Epithelial cell of prostate (primary cell): ENCODE measurements at places on chromosomes 6 and 20.

DNA sequence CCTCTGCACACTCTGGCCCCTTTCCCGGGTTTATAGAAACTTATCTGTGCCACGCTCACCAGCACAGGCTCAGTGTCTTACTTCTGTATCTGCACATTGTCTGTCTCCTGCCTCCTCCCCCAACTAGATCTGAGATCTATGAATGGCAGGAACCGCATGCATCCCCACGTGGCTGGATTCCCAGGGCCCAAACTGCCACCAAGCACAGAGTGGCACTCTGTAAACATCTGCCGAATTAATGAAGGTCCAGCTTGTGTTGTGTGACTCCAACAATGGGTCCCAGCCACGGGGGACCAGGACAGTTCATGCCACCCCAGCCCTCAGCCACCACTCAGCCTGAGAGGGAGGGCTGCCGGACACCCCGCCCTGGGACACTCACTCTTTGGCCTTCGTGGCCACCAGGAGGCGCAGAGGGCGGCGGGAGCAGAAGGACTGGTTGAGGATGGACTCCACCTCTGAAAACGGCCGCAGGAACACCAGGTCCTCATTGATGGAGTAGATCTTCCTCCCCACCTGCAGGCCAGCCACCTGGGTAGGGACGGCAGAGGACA lies 171.1 kb downstream of the PREX1 start:
- no peak for DNase-seq

DNA sequence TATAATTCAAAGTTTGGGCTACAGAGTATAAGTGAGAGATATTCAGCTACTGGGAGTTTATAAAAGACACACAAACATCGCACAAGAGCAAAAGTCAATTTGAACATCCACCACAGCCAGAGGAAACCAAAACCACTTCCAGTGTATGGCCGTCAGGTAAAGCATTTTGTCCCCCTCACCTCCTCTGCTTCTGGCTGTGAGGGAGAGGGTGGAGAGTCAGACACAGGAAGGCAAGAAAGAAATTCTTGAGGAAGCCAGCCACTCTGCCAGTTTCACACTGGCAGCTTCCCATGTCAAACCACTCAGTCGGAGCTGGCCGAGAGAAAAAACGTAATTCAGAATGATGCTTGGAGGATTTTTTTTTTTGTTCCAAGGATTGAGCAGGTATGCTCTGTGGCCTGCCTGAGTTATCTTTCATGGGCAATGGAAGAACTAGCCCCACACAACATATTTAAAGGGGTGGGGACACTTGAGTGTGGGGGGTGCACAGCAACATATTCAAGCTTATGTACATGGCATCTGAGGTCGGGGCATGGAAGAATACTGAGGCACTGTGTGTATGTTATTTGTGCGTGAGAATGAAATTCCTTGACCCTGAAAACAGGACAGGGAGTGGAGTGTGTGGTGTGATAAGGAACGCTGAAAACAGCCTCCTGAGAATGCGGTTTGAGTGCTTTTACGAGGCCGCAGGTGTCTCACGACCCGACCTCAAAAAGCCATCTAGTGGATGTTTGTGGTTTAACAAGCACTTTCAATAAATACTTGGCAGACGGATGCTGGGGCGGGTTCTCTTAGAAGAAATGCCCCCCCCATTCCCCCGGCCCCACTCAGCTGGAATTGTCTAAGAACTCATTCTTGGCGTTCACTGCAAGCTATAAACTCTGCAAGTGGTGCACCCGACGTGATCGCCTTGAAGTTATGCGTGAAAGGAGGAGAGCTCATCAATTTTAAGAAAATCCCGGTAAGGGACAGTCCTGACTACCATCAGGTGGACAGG lies 27.5 kb upstream of the ZBTB22 start:
- DNase-seq, result no peak

- DNase-seq, result no peak
Measured at GRCh38 chr6:147560670-147561069, 52.2 kb downstream of the SAMD5 start.

DNA sequence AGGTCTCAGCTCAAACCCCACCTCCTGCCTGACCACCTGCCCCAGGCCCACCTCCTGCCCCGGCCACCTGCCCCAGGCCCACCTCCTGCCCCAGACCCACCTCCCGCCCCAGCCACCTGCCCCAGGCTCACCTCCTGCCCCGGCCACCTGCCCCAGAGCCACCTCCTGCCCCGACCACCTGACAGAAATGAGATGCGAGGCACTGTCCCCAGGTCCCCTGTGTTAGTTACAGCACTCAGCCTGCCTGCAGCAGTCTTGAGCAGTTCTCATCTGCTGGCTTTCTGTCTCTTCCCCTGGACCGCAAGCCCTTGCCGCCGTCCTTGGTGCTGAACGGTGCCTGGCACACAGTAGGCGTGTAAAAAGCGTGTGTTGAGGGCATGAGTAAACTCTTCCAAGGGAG lies 79.5 kb downstream of the CDH4 start:
- no peak for DNase-seq

DNA sequence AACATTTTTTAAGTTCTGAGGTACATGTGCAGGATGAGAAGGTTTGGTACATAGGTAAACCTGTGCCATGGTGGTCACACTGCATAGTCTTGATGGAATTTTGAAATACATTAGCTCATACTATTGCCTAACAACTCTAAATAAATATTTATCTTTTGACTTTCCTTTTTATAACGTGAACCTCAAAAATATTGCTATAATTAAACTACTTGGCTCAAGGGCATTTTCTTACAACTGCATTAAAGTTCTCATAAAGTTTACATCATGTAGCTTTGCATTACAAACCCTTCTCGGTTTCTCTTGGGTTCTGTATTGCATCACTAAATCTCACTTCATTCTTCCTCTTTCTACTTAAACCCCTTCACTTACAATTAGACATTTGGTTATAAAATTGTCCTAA lies 636.0 kb upstream of the PTCHD4 start:
- DNase-seq, result peak; percentile 70

GRCh38 chr20:2296524-2297356 lies 939 bp downstream of the TGM3 start:
- DNase-seq, result no peak

GRCh38 chr6:147384737-147385710 lies 123.5 kb upstream of the SAMD5 start:
- DNase-seq, result no peak

DNA sequence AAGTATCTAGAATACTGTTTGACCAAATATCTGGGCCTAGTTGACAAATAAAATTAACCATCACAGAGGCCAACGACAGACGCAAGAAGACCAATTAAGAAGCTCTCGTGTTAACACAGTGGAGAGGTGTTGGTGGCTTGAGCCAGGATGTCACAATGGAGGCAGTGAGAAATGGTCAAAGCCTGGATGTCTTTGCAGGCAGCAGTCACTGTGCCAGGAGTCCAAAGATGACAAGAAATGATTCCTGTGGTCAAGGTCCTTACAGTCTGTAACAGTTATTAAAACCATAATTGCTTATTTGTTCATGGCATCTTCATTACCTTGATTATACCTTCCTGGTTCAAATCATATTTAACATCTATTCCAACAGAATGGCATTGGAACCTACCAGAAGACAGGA lies 91.3 kb upstream of the EDN1 start:
- no peak for DNase-seq

GRCh38 chr6:146886587-146887446 lies 288.0 kb downstream of the ADGB start:
- no peak for DNase-seq

- no peak for DNase-seq
Measured at GRCh38 chr6:15409301-15410125, 163.6 kb downstream of the JARID2 start.

- no peak for DNase-seq
Measured at GRCh38 chr6:7685276-7685675, 40.6 kb upstream of the BMP6 start.

DNA sequence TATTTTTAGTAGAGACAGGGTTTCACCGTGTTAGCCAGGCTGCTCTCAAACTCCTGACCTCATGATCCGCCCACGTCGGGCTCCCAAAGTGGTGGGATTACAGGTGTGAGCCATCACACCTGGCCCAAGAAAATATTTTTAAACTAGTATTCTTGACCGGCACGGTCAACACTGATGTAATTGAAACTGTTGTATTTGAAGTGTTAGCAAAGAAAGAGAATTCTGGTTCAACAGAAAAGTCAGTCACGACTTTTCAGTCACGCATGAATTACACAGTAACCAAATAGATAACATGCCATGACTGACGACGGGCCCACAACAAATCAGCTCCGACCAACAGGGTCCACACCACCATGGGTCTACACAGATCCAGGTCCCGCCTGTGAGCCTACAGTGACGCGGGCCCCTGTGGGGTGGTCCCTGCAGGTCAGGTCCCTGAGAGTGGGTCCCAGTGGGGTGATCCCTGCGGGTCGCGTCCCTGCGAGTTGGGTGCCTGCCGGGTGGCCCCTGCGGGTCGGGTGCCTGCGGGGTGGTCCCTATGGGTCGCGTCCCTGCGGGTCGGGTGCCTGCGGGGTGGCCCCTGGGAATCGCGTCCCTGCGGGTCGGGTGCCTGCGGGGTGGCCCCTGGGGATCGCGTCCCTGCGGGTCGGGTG lies 1.0 kb downstream of the GMEB2 start:
- DNase-seq, result no peak
